ENCODE measurements at places on chromosomes 16 and 17.

DNA sequence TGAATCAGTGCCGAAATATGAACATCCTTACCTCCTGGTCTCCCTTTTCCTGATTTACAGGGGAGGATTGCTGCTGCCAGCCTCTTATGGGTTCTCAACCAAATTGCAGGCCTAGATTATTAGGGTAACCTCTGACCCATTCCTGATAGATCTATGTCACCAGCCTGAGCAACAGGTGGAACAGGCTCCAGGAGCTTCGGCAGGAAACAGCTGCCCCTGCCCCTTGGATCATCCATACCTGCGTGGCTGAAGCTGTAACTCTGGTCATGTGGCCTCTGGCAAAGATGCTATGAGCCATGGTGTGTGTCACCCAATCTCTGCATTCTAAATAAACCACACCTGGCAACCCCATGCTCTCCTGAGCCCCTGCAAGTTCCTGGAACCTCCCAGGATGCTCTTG lies 18.4 kb upstream of the RBBP6 start:
- DNase-seq = no peak

- no peak for DNase-seq
Observed at GRCh38 chr17:74919440-74920305, 3.4 kb downstream of the USH1G start.

- DNase-seq = no peak
Observed at GRCh38 chr16:13561291-13562070, 358.5 kb upstream of the ERCC4 start.

DNA sequence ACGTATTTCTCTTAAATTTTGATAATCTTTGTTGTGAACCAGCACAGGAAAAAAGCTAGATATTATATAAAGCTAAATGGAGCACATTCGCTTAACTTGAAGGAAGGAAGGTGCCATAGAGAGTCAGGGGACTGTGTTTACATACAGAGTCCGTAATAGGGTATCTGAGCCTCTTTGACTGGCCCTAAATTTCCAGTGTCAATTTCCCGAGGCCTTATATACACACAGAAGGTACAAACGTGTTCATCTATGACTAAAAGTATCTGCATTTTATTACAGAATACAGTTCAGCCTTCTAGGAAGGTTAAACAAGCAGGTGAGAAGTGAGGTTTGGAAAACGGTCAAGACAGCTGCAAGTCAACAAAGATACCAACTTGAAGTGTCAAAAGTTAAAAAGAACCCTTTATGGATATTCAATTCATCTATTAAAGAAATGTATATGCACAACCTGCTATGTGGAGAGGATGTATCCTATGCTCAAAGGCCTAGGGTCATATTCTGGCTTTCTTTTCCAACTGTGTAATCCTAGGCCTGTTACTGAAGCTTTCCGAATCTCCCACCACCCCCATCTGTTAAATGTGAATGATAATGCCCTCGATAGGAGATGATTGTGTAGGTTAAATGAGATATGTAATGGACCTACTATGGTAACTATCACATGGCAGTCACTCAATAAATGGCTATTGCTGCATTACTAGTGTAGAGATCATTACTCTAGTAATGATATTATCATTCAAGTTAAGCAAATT lies 263.7 kb upstream of the MAF start:
- no peak for DNase-seq

DNA sequence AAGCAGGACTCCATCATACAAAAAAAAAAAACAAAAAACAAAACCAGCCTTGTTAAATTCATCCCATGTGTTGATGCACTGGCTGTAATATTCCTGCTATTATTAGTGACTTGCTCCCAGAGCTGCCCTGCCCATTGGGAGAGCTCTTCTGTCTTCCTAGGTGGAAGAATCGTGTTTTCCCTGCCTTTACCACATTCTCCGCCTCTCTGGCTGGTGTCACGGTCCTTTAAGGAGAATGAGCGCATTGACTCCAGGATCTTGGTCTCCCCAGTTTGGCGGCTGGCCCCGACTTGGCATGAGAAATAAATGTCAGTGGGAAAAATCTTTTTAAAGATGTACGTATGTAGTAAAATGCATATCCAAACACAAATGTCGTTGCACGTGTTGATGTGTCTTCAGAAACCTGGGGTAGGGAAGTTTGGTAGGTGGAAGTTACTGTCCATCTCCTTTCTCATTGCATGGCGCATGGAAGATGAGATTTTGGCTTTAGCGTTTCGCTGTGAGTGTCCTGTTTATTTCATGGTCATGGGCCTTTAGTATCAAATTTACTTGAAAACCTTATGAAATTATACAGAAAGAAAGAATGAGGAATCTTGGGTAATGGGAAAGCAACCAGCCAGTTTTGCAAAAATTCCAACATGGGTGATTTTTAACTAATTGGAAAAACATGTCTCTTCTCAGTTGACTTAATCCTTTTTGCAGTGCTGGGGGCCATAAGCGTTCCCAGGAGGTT lies 15.5 kb downstream of the RMI2 start:
- DNase-seq = no peak

GRCh38 chr17:14434506-14434905 lies 133.6 kb downstream of the HS3ST3B1 start:
- DNase-seq = no peak

GRCh38 chr17:80034791-80035686 lies 633 bp downstream of the TBC1D16 start:
- DNase-seq = no peak

GRCh38 chr17:63446753-63447470 lies 806 bp upstream of the CYB561 start:
- DNase-seq = no peak

DNA sequence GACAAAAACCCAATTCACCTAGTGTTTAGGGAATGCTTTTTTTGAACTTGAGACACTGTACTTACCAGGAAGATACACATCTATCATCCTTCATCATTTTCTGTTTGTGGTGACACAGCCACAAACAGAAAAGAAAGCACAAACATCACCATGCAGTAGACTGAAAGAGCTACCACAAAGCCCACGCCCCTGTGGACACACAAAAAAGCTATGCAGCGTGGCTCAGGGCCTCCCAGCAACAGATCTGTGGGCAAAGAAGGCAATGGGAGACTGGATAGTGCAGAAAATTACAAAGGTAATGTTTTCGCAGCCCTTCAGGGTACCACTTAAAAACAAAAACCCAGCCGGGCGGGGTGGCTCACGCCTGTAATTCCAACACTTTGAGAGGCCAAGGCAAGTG lies 9.6 kb downstream of the COTL1 start:
- DNase-seq = no peak

GRCh38 chr17:39863918-39864746 lies at the start of gene IKZF3:
Gene IKZF3 (minus strand): TSS chr17:39864312. CDS start chr17:39864126, 186 bp downstream.
- DNase-seq = peak; percentile 52

GRCh38 chr16:11050944-11051343 lies 106.6 kb downstream of the CLEC16A start:
- DNase-seq = no peak
